ENCODE measurements at places on chromosomes 4 and X.
A peak's percentile ranks its signal among the peaks of the same experiment; 100 is the strongest.

DNA sequence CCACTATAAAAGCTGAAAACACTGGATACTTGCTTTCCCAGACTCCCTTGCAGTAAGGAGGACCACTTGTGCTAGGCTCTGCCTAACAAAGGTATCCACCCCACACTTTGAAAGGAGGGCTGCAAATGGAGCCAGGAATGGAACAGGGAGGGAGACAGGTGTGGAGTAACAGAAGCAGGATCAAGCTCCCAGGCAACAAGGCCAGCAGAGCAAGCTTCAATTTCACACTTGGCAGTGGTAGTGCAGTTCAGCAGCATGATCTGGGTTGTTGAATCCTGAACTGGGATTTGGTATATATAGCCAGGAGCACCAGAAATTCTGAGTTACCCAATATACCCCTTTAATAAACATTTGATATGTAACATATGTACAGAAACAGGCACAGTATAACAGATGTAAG, 9.8 kb downstream of the LAMP2 start:
- H3K27ac ChIP-seq = no peak overlapping the region
- H3K27me3 ChIP-seq = no peaks in the 10 kb centered on the region
- no peaks in the 10 kb centered on the region for H3K36me3 ChIP-seq
- H3K4me3 ChIP-seq = no peak overlapping the region
- H3K4me1 ChIP-seq = peaks cover 10% of the 10 kb centered on the region

- H3K27me3 ChIP-seq = no peaks in the 10 kb centered on the region
- H3K4me1 ChIP-seq = no peaks in the 10 kb centered on the region
- no peak overlapping the region for H3K27ac ChIP-seq
- no peak overlapping the region for H3K4me3 ChIP-seq
- DNase-seq = no peak
- H3K36me3 ChIP-seq = no peaks in the 10 kb centered on the region
Measured at GRCh38 chr4:175511861-175512260, 300.2 kb downstream of the GPM6A start.

DNA sequence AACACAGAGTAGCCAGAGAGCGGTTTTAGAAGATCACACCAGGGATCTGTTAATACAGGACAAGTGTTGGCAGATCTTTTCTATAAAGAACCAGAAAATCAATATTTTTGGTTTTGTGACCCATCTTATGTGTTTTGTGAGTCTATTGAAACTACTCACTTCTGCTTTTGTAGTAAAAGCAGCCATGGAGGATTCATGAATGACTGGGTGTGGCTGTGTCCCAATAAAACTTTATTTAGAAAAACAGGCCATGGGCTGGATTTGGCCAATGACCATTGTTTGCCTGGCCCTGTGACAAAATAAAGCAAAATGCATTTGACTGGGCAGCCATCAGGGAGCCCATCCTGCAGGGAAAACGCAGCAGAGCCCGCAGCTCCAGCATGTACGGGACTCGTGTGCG, 99.9 kb upstream of the ADRA2C start:
- no peak overlapping the region for H3K4me3 ChIP-seq
- H3K4me1 ChIP-seq = no peaks in the 10 kb centered on the region
- H3K36me3 ChIP-seq = no peaks in the 10 kb centered on the region
- peaks cover 1% of the 10 kb centered on the region for H3K27me3 ChIP-seq
- no peak for DNase-seq

DNA sequence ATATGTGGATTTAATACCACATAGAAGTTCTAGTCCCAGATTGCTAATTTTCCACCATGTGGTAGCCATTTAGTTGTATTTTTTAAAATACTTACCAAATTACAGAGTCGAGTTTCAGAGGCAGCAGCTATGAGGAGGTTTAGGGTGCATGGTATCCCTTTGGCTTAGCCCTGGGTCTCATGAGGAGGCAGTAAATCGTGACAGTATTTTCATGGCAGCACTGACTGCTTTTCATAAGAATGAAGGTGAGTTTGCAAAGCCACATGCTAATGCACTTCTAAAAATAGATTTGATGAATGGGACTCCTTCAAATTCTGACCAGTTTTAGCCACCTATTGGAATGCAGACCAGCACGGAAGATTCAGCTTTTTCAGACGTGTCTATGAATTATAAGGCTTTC, 114.0 kb upstream of the FRG1 start:
- H3K4me3 ChIP-seq = no peak overlapping the region
- H3K27ac ChIP-seq = no peak overlapping the region
- no peak for DNase-seq
- no peaks in the 10 kb centered on the region for H3K36me3 ChIP-seq
- H3K27me3 ChIP-seq = no peaks in the 10 kb centered on the region

GRCh38 chr4:159055833-159056232, 47.0 kb upstream of the RAPGEF2 start:
- peaks cover 24% of the 10 kb centered on the region for H3K4me1 ChIP-seq
- no peak overlapping the region for H3K27ac ChIP-seq
- DNase-seq = no peak

GRCh38 chr4:47334652-47335051, 128.8 kb downstream of the COMMD8 start:
- no peaks in the 10 kb centered on the region for H3K4me1 ChIP-seq
- H3K36me3 ChIP-seq = no peaks in the 10 kb centered on the region
- no peaks in the 10 kb centered on the region for H3K27me3 ChIP-seq
- no peak overlapping the region for H3K4me3 ChIP-seq
- no peak overlapping the region for H3K27ac ChIP-seq

- H3K27me3 ChIP-seq = no peaks in the 10 kb centered on the region
- H3K36me3 ChIP-seq = no peaks in the 10 kb centered on the region
- no peaks in the 10 kb centered on the region for H3K4me1 ChIP-seq
- no peak for DNase-seq
- no peak overlapping the region for H3K27ac ChIP-seq
Measured at GRCh38 chr4:170134821-170135220, 45.1 kb upstream of the AADAT start.

GRCh38 chrX:24902806-24903205, 113.0 kb downstream of the ARX start:
- no peaks in the 10 kb centered on the region for H3K27me3 ChIP-seq
- H3K36me3 ChIP-seq = no peaks in the 10 kb centered on the region
- no peak overlapping the region for H3K4me3 ChIP-seq
- DNase-seq = no peak
- H3K4me1 ChIP-seq = no peaks in the 10 kb centered on the region

- H3K27ac ChIP-seq = no peak overlapping the region
- H3K4me3 ChIP-seq = no peak overlapping the region
- H3K4me1 ChIP-seq = peaks cover 7% of the 10 kb centered on the region
Measured at GRCh38 chrX:119010491-119010890, 36.1 kb downstream of the LONRF3 start.

GRCh38 chr4:22842360-22843018, 149.8 kb downstream of the GBA3 start:
- H3K36me3 ChIP-seq = no peaks in the 10 kb centered on the region
- no peaks in the 10 kb centered on the region for H3K27me3 ChIP-seq
- H3K4me1 ChIP-seq = no peaks in the 10 kb centered on the region
- H3K4me3 ChIP-seq = no peak overlapping the region

DNA sequence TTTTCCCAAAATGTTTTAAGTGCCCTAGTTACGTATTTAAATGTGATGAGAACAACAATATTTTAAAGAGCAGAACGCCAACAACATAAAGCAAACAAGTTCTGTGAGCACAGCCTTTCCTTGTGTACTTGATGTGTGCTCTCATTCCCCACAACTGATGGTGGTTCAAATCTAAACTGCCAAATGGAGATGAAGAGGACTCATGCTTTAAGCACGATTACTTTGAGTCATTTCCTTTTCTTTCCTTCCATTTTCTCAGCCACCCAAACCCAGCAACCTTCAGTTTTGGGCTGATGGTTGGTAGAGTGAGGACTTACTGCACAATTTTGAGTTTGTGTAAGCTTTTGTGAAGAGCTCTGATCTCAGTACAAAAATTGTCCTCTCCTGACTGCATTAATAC, 1.7 kb downstream of the NSD2 start:
- no peak for DNase-seq
- peak overlapping the region; percentile 74 for H3K4me3 ChIP-seq
- H3K4me1 ChIP-seq = peaks cover 22% of the 10 kb centered on the region
- peak overlapping the region; percentile 87 for H3K27ac ChIP-seq

DNA sequence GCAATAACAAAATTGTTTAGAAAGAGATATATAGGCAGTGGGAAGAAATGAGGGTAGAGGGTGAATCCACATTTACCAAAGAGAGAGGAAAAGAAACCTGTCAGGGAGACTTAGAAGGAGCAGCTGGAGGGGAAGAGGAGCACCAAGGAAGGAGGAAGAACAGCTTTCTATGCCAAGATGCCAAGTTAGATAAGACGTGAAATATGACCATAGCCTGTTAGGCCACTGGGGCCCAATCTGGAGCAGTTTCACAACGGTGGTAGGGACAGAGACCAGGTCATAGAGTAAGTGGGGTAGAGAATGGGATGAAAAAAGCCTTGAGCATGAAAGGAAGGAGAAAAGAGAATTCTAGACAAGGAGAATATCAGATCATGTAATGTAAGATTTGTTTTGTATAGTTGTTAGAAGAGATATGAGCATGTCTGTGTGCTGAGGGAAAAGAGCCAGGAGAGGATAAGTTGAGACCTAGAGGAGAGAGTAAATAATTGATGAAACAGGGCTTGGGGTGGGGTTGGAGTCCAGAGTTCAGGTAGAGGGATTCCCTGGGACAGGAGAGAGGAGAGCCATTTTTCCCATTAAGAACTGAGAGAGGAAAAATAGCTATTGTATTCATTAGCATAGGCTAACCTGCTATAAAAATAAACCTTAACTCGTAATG, 4.4 kb upstream of the SOWAHB start:
- H3K27me3 ChIP-seq = peaks cover 8% of the 10 kb centered on the region
- H3K27ac ChIP-seq = no peak overlapping the region

- H3K27me3 ChIP-seq = no peaks in the 10 kb centered on the region
- no peak for DNase-seq
- H3K4me3 ChIP-seq = no peak overlapping the region
- H3K4me1 ChIP-seq = peaks cover 37% of the 10 kb centered on the region
Measured at GRCh38 chrX:13048280-13048679, 3.9 kb upstream of the FAM9C start.

DNA sequence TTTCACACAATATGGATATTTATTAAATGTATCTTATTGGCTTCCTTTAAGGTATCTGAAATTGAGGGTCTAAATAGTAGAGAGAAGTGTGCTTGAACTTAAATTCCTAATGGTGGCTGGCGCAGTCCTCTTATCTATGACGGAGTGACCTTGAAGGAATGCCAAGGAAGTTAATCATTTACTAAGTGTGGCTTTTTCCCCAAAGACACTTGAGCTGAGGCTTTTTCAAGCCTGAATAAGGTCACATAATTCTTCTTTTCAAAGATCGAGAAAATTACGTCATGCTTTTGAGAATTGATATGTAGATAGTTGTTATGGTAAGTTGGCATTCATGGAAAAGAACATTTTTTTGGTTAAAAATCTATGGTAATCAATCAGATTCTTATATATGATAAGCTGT, 11.7 kb upstream of the PRPS2 start:
- H3K4me3 ChIP-seq = no peak overlapping the region
- no peaks in the 10 kb centered on the region for H3K36me3 ChIP-seq
- no peak overlapping the region for H3K27ac ChIP-seq
- H3K27me3 ChIP-seq = no peaks in the 10 kb centered on the region
- H3K4me1 ChIP-seq = no peaks in the 10 kb centered on the region

DNA sequence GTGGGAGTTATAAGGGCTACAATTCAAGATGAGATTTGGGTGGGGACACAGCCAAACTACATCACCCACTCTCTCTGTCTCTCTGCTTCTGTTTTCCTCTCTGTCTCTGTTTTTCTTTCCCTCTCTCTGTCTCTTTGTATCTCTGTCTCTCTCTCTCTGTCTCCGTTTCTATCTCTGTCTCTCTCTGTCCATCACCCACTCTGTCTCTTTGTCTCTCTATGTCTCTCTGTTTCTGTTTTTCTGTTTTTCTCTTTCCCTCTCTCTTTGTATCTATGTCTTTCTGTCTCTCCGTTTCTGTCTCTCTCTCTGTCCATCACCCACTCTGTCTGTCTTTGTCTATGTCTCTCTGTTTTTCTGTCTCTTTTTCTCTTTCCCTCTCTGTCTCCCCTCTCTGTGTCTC, 25.3 kb downstream of the IL3RA start:
- H3K4me1 ChIP-seq = no peaks in the 10 kb centered on the region
- no peak overlapping the region for H3K27ac ChIP-seq
- peaks cover 3% of the 10 kb centered on the region for H3K36me3 ChIP-seq
- no peaks in the 10 kb centered on the region for H3K27me3 ChIP-seq
- no peak overlapping the region for H3K4me3 ChIP-seq
- no peak for DNase-seq

DNA sequence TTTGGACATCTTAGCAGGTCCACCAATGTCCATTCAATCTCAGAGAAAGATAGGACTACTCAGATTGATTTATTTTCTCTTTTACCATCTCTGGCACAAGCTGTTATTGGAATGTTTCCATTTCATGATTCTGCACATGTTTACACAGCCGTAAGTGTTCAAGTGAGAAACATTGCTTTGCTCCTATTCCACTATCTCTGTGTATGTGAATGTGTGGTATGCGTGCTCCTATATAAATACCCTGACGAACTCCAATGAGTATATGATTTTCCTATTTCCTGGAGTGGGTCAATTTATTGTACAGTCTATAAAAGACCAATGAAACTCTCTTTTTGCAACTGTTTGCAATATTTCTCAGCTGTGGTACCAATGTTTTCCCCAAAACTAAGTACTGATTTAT, 221.0 kb upstream of the GALNT7 start:
- H3K36me3 ChIP-seq = no peaks in the 10 kb centered on the region
- no peaks in the 10 kb centered on the region for H3K27me3 ChIP-seq

DNA sequence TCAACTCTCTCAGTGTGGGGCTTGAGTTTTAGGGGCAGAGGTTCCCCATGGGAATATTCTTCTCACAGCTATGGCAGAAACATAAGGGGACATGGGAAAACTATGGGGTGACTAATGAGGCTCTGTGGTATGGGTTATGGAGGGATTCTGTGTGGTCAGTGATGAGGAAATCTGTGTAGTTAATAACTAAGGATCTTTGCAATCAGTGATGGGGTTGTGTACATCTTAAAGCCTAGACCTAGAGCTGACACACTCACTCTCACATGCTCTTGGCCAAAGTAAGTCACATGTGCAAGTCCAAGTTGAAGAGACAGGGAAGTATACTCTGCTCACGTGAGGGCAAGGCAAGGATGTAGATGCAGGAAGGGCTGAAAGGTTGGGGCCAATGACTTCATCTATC, 86.4 kb upstream of the UXT start:
- H3K27me3 ChIP-seq = no peaks in the 10 kb centered on the region
- H3K4me1 ChIP-seq = no peaks in the 10 kb centered on the region
- no peak for DNase-seq
- H3K27ac ChIP-seq = no peak overlapping the region

GRCh38 chrX:15567886-15568616, 32.7 kb downstream of the ACE2 start:
- H3K4me3 ChIP-seq = no peak overlapping the region
- H3K27me3 ChIP-seq = no peaks in the 10 kb centered on the region
- H3K4me1 ChIP-seq = no peaks in the 10 kb centered on the region

- H3K4me3 ChIP-seq = no peak overlapping the region
- H3K36me3 ChIP-seq = no peaks in the 10 kb centered on the region
- no peak for DNase-seq
- H3K27ac ChIP-seq = no peak overlapping the region
- H3K4me1 ChIP-seq = no peaks in the 10 kb centered on the region
- no peaks in the 10 kb centered on the region for H3K27me3 ChIP-seq
Measured at GRCh38 chr4:605702-606425, 19.5 kb upstream of the PDE6B start.

Measured in GM12878 (cell line).